ENCODE measurements at places on chromosomes 3 and 15. TPM values are rescaled to one million over a fixed set of nuclear protein-coding genes. Genes with fewer than 3 reads are reported as not detected.

Gene LYSMD2
- 1.8 TPM for total RNA-seq

Gene CISH
- total RNA-seq: 1.7 TPM

Gene CASR
- total RNA-seq: not detected

Gene PLOD2
- 97.1 TPM for total RNA-seq

Gene RMDN3
- total RNA-seq: 30.2 TPM

Gene CLDN11
- total RNA-seq: 13.8 TPM

Gene CADPS
- total RNA-seq: not detected

Gene ATP13A5
- total RNA-seq: not detected

Gene LARP6
- 123 TPM for total RNA-seq

Gene CBLB
- 28.8 TPM for total RNA-seq

Gene WDR93
- total RNA-seq: not detected

Gene IL16
- total RNA-seq: not detected

Gene NAALADL2
- 16.1 TPM for total RNA-seq

Gene RNU5B-1
- 18.5 TPM for total RNA-seq

Gene EXD1
- total RNA-seq: not detected

Gene GOLGA6B
- total RNA-seq: not detected

Gene IL12A
- not detected for total RNA-seq

Gene TRIM59
- 36.0 TPM for total RNA-seq

Measured in osteocyte (in vitro differentiated cells).